ENCODE measurements at places on chromosomes 5 and 9.

DNA sequence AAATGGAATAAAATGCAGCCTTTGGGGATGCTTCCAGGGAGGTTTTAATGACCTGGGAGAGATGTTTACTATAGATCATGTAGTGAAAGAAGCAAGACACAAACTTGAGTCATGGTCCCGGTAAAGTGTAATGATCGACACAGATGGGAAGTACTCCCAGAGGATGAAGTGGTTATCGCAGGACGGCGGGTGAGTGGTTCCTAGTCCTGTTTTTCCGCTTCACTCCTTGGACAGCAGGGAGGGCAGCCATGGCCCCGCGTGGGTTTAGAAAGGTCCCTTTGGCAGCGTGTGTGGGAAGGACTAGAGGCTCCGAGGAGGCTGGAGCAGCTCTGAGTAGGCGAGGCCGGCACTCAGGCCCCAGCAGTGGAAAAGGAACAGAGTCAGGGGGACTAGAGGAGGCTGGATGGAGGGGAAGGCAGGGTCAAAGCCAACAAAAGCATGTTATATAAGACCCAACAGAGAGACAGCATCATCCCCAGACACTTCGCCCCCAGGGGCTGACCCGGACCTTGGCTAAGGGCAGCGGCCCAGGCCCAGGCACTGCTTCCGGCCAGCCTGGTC lies 49.2 kb upstream of the STXBP1 start:
- DNase-seq: no peak

DNA sequence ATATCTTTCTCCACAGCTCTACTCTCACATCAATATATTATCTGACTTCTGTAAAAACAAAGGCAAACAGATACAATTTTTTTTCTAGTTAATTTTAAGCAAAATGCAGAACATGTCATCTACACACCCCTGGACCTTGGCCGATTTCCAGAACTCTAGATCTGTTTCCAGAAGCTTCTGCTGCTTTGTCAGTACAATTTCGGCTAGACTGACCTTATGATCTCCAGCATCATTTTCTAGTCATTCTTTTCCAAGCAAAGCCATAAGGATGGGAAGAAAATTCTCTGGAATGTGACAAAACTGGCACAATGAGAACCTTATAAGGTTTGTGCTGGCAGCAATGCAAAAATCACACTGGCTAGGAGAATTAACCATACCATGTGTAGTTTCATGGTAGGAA lies 132.8 kb upstream of the MPDZ start:
- no peak for DNase-seq

GRCh38 chr5:124980163-124980941 lies 233.9 kb upstream of the ZNF608 start:
- no peak for DNase-seq

GRCh38 chr9:133772581-133772980 lies 34.4 kb upstream of the SARDH start:
- DNase-seq: no peak

- no peak for DNase-seq
Observed at GRCh38 chr5:156444753-156445291, 117.9 kb downstream of the SGCD start.

DNA sequence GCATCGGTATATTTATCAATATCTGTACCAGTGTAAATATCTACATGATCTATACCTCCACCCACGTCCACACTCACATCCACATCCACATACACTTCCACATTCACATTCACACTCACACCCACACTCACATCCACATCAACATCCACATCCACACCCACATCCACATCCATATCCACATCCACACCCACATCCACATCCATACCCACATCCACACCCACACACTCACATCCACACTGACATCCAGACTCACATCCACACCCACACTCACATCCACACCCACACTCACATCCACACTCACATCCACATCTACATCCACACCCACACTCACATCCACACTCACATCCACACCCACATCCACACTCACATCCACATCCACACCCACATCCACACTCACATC lies 189.2 kb downstream of the IRX1 start:
- DNase-seq: no peak

DNA sequence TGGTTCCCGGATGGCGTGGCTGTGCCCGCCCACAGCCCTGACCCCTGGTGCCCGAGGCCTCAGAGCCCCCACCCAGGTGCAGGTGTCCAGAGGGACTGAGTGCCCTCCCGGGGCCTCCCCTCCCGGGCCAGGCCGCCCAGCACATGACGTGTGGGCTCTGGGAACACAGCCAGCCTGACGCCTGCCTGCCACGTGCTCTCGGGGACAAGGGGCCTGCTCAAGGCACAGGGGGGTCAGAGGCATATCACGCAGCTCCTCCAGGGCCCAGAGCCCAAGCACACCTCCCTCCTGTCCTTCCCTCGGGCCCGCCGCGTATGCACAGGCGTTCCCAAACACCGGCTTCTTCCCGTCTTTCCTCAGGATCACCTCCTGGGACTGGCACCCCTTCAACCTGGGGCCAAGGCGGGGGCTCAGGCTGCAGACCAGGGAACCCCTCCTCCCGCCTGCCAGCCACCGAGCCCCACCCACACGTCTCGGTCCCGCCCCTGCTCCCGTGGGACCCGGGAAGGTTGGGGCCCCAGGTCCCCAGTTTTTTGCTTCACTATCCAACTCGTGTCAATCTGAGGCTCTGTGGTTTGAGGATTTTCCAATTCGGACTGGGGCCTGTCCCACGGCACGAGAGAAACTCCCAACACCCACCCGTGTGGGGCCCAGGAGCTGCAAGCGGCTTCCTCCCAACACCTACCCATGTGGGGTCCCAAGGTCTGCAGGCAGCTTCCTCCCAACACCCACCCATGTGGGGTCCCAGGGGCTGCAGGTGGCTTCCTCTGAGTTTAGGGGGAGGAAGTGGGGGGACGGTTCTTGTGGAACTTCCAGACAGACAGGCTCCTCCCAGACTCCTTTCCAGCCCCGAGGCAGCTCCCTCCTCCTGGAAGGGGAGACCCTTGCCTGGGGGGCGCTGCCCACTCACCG lies 1.5 kb downstream of the LCN10 start:
- no peak for DNase-seq

DNA sequence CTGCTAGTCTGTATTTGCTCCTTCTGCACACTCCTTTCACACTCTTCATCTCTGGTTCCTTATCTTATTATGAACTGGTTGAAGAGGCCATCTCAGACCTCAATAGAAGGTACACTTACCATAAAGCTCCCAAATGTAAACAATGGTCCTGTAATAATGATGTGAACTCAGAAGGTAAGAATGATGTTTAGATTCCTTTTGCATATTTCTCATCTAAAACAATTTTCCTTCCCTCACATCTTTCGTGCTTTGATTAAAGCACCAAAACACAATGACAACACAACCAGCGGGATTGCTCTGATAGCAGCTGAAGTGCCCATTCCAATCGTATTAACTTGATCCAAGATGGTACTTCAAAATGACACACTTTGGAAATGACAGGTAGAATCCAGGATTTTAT lies 34.3 kb downstream of the NFIB start:
- no peak for DNase-seq

GRCh38 chr9:81650586-81651515 lies 38.5 kb downstream of the TLE1 start:
- DNase-seq: no peak

DNA sequence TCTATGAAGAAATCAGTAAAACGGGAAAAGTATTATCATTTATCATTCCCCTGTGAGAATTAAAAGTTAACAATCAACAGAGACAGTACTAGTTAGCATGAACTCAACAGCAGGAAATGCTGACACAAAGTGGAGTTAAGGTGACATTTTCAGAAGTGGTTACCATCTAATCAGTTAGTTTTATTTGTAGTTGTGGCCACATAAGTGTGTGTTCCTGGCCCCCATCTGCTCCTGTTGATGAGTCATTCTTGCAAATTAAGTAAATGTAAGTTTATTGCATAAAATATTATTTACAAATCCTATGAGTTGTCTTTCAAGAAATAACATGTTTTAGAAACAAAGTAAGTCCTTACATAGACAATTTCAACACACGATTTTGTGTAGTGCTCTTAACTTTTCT lies 8.9 kb upstream of the BNC2 start:
- DNase-seq: no peak

- no peak for DNase-seq
Observed at GRCh38 chr5:132020568-132021339, 9.3 kb upstream of the ACSL6 start.

GRCh38 chr9:34279411-34279810 lies 49.7 kb downstream of the KIF24 start:
- no peak for DNase-seq

- no peak for DNase-seq
Observed at GRCh38 chr9:100370064-100370723, 17.5 kb upstream of the TEX10 start.

- DNase-seq: no peak
Observed at GRCh38 chr5:150154618-150155128, 972 bp downstream of the PDGFRB start.

All from GM04503 (cell line).